CD4-positive, alpha-beta T cell treated with Interleukin-2 at 100 ng/mL for 4 hours (primary cell): ENCODE measurements at places on chromosomes 7 and 10.

- no peak for DNase-seq
Measured at GRCh38 chr10:104966563-104967297, 325.6 kb downstream of the SORCS3 start.

GRCh38 chr7:71754828-71755227, 622.9 kb downstream of the GALNT17 start:
- DNase-seq: no peak

- no peak for DNase-seq
Measured at GRCh38 chr10:43731486-43731885, 82.8 kb upstream of the ZNF32 start.

GRCh38 chr10:120086066-120086465, 193.5 kb downstream of the SEC23IP start:
- no peak for DNase-seq

- no peak for DNase-seq
Measured at GRCh38 chr7:34807548-34808340, 149.7 kb downstream of the NPSR1 start.

- DNase-seq: no peak
Measured at GRCh38 chr10:88042160-88043100, 179.0 kb downstream of the PTEN start.

DNA sequence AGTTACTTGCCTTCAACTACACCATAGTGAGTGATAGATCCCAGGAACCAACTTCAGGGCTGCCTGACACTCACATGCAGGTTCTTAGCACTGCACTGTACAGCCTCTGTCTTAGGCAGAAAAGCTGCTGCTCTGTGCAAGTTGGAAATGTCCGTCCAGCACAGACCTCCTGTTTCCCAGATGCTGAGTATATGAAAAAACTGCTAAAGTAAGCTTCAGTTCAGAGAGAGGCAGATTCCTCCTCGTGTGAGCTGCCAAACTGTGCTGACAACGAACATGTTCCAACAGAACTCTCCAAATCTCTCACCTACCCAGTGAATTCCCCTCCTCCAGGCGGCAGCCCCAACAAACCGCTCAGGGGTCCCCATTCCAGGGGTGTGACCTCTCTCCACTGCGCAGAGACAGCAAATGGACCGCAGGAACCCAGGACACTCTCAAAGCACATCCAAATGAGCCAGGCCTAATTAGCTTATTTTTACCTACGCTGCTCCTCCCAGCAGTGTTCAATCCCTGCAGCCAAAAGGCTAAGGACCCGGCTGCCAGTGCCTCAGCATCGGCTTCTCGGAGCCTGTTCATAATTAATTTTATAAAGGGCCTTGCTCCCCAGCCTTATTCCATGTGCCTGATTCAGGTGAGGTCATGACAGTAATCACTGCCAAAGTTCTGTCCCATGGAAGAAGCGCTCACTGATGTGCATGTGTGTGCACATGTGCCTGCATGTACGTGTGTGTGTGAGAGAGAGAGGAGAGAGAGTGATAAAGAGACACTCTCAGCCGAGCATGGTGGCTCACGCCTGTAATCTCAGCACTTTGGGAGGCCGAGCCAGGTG, 159.5 kb upstream of the AUTS2 start:
- no peak for DNase-seq

DNA sequence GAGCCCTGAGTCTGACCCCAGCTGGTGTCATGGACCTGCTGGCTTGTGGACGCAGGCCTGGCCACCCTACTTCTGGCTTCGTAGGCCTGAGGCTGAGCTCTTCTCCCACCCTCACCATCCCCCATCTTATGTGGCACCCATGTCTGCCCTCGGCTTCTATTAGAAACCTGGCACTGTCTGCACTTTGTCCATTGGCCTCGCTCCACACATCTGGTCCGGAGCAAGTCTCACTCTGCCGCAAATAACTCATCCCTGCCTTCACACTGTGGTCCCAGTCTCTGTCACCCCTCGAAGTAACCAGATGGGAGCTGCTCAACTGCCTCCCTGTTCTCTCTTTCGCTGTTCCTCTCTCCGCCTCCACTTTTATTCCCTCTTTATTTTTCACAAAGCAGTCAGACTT, 78.6 kb downstream of the TRRAP start:
- DNase-seq: no peak

DNA sequence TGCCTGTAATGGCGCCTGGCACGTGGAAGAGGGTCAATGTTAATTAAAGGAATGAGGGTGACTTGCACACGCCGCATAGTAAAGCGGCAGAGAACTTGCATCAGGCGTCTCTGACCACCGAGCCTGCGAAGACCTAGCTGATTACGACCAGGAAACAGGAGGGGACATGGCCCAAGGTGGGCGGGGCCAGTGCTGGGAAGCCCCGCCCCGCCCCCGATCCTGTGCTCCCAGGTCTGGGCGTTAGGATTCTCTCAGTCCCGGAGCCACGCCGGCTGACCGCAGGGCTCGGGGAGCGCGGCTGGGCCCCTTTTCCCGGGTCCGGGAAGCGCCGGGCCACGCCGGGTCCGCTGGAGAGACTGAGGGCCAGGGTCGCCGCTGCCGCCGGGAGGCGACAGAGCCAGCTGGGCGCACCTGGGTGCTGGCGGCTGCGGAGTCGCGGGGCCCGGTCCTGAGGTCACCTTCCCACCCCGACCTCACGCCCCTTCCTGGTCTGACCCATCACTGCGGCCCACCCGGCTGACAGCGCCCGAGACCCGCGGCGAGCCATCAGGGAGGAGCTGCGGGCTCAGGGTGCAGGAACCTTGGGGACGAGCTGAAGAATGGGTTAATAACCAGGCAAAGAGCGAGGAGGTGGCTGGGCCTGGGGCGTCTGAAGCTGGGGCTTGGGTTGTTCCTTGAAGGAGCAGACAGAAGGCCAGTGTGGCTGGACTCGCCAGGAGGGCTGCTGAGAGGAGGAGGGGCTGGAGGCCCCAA, 23.0 kb upstream of the GRID1 start:
- no peak for DNase-seq

DNA sequence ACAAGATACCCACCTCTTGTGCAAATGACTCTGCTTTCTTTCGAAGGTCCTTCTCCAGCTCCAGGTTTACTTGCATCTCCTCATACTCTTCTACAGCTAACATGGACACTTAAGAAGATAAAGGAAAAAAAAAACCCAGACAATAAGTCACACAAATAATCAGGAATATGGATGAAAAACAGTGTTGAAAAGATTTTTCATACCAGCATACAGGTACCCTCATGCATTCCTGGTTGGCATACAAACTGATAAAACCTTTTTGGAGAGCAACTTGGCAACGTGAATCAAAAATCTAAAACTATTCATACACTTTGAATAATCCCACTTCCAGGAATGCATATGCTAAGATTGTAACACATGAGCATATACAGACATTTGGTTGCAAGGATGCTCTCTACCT, 60.1 kb downstream of the SHTN1 start:
- no peak for DNase-seq

DNA sequence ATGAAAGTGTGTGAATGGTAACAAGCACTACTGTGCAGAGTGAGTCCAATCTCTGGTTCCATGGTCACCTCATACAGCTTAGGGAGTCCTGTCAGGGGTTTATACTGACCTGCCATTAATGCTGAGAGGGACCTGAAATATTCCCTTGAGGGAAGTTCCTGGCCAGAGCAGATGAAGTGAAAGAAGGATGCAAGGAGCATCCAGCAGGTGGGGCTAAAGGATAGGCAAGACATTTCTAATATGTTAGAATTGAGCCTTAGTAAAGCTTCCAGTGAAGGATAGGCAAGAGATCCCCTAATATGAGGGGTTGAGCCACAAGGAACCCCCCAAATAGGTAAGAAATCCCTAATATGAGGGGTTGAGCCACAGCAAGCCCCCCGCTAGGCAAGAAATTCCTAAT, 25.5 kb upstream of the FAM221A start:
- DNase-seq: no peak

DNA sequence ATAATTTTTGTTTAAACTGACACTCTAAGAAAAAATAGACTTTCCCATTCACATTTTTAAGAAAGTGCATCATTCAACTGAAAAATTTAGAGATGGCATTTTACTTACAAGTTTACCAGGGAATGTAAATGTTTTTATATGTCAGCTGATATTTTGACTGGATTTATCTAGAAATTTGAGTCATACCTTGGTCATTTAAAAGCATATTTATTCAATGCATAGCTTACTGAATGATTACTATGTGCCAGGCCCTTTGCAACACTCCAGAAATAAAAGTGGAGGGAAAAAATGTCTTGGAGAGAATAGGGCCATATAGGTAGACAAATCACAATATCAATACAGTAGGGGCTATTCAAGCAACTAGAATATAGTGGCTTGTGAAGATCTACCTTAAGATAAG, 98.4 kb upstream of the FAM3C start:
- DNase-seq: no peak
